ENCODE measurements at places on chromosomes 1 and 21.

DNA sequence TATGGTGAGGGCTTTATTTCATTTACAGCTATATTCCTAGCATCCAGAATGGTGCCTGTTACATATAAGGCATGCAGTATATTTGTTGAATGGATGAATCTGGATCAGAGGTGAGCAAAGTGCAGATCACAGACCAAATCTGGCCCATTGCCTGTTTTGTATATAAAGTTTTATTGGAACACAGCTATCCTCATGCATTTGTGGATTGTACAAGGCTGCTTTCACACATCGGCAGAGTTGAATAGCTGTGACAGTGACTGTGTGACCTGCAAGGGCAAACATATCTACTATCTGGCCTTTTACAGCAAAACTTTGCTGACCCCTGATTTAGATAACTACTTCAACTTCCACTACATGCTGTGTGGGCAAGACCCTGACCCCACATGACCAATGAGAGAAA, 54.0 kb upstream of the MRPS6 start:
- no peak for DNase-seq

DNA sequence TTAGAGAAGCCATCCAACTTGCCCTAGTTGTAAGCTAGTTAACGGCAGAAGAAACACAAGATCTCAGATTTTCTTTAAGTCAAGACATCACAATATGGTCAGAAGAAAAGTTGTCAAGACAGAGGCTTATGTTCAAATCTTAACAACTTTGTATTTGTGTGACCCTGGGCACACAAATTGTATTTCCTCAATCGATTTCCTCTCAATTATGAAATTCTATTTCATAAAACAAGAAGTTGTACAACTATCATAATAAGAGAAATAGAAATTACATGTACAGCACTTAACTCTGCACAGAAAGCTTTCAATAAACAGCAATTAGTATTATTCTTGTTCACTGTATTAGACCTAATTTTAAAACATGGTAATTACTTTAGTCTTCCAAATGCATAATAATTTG, 62.9 kb upstream of the SDC3 start:
- DNase-seq, result no peak

DNA sequence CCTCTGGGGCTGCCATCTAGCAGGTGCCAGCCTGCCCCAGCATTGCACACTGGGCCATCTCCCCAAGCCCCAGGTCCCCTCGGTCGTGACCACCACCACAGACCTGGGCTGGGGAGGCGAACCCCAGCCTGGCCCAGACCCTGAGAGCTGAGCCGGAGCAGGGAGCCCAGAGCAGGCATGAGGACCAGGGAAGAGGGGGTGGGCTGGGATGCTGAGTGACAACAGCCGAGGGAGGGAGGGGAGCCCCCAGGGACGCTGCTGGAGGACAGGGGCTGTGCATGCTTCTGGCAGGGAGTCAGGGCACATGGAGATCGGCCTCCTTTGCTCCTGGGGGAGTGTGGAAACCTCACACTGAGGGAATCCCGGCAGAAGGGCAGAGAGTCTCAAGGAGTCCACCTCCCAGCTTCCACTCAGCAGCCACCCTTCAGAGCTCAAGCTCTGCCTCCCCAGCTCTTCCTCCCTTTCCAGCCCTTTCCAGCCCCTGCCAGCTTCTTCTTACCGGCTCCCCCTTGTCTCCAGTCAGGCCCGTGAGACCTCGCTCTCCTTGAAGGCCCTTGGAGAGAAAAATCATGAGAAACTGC, 23.7 kb upstream of the PEF1 start:
- no peak for DNase-seq

DNA sequence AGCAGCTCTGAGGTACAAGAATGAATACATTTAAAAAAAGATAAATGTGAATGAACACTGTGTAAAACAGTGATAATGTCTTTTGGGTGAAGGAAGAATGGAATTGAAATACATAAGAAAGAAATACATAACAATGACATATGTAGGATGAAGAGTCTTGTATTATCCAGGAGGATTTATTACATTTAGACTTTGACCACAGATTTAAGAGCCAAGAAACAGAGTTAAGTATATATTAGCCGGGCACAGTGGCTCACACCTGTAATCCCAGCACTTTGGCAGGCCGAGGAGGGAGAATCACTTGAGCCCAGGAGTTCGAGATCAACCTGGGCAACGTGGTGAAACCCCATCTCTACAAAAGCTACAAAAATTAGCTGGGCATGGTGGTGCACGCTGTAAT, 79.7 kb downstream of the SCCPDH start:
- no peak for DNase-seq

- DNase-seq, result peak; percentile 90
These were observed 21.7 kb downstream of the PDXK start for GRCh38 chr21:43740497-43741156.
